ENCODE measurements at places on chromosomes 12 and 14. TPM values are rescaled to one million over a fixed set of nuclear protein-coding genes. Genes with fewer than 3 reads are reported as not detected.

The EIF2B1 gene
- 112 TPM for total RNA-seq

The SERPINA4 gene
- total RNA-seq: not detected

The MYH6 gene
- not detected for total RNA-seq

The CRIP1 gene
- 20.2 TPM for total RNA-seq

The RNF212B gene
- total RNA-seq: not detected

The AHNAK2 gene
- 105 TPM for total RNA-seq

The MMP17 gene
- 2.7 TPM for total RNA-seq

The TAS2R7 gene
- total RNA-seq: not detected

The OTOGL gene
- 0.71 TPM for total RNA-seq

The PRICKLE1 gene
- total RNA-seq: 4.6 TPM

The CLBA1 gene
- total RNA-seq: 3.2 TPM

The RAD9B gene
- 0.55 TPM for total RNA-seq

The ZFYVE1 gene
- 23.9 TPM for total RNA-seq

The PRDM4 gene
- 22.5 TPM for total RNA-seq

GRCh38 chr12:80711866-80712265 lies 4.4 kb downstream of the MYF6 start:
- no peak for DNase-seq

- no peak for DNase-seq
Observed at GRCh38 chr12:80565271-80565670, 121.2 kb downstream of the PTPRQ start.

GRCh38 chr12:97471194-97471593 lies 8.6 kb downstream of the RMST start:
- no peak for DNase-seq

DNA sequence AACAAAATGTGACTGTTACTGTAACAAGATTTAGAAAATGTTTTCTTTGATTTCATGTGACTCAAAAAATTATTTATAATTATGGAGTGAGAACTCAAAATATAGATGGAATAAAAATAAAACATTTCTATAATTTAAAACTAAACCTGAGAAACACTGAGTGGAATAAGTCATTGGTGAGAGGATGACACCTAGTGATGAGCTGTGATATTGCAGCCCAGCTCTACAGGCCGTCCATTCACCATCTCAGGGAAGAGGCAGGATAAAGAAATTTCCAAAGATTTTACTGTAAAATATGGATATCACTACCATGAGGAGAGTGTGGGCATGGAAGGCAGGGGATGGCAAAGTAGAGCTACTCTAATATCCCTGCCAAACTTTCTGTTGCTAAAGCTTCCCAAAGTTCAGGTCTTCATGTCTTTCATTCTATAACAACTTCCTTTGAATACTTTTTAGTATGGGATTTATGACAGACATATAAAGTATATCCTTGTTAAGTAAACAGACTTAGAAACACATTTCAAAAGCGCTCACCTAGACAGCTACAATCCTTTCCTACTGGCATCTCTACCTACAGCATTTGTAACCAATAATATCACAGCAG lies 308.0 kb downstream of the ITPR2 start:
- no peak for DNase-seq

- DNase-seq: no peak
Observed at GRCh38 chr12:115504306-115505290, 772.9 kb downstream of the MED13L start.

DNA sequence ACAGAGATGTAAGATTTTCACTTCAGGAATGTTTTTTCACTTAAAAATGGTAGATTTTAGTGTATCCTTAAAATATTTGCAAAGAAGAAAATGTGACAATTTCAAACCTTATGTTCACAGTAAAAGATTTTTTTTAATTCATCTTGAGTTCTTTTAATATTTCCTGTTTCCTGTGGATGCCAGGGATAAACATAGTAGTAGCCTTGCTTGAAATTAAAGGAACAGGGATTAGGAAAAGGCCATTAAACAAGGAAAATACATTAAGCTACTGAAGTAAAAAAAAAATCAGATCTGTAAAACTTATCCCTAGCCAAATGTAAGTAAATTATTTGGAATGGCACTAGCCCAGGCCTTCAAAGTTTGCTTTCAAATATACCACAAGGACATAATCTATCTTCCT lies 138.1 kb upstream of the AEBP2 start:
- no peak for DNase-seq

GRCh38 chr14:24119691-24120090 lies 4.9 kb upstream of the NRL start:
- DNase-seq: no peak

DNA sequence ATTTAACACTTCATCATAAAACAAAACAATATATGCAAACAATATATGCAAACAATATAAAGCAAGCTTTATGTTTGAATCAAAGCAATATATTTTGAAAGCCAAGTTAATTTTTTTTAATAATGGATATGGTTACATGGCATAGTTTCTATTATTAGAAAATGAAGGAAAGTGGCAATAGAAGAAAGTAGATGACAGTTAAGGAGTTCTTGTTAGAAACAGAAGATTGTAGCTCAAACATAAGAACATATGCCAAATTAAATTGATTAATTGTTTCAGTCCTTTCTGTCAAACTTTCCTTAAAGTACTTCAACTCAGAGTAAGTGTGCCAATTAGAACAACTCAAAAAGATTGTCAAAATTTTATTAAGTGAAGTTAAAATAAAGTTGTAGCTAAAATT lies 1248.3 kb downstream of the SLC16A7 start:
- DNase-seq: no peak

GRCh38 chr12:23113781-23114180 lies 488.8 kb downstream of the ETNK1 start:
- DNase-seq: no peak

GRCh38 chr12:109858764-109859163 lies 21.6 kb downstream of the GLTP start:
- DNase-seq: no peak

- DNase-seq: peak; percentile 40
Observed at GRCh38 chr12:64558754-64559153, 51.5 kb upstream of the RASSF3 start.

DNA sequence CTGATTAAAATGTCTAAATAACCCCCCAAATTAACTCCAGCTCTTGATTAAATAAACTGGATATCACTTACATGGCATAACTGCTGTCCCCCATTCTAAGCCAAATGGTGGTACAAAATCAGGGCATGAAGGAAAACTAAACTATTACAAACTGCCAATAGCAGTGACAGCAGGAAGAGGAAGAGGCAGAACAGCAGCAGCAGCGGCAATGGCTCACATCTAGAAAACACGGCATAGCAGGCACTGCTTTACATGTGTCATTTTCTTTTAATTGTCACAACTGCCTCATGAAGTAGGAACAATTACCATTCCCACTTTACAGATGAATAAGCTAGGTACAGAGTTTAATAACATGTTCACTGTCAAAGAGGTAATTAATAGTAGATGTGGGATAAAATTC lies 92.0 kb downstream of the EPS8 start:
- DNase-seq: no peak

- DNase-seq: no peak
Observed at GRCh38 chr12:45730348-45731189, 1.1 kb downstream of the ARID2 start.

DNA sequence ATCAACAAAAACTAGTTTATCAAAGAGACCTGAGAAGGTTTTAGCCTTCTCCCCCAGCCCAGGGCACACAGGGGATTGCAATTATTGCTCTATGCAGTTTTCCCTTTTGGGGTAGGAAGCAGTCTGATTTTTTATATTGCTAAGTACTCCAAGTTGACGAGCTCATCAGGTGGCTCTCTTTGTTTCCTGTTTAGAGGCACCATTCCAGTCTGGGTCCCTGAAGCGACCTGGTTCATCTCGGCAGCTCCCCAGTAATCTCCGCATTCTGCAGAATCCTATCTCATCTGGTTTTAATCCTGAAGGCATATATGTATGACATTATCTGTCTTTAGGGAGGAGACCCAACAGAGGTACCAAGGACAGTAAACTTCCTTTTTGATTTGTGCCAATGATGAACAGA lies 56.3 kb downstream of the BHLHE41 start:
- DNase-seq: no peak

GRCh38 chr14:77964586-77964985 lies 164.7 kb downstream of the ADCK1 start:
- DNase-seq: no peak

DNA sequence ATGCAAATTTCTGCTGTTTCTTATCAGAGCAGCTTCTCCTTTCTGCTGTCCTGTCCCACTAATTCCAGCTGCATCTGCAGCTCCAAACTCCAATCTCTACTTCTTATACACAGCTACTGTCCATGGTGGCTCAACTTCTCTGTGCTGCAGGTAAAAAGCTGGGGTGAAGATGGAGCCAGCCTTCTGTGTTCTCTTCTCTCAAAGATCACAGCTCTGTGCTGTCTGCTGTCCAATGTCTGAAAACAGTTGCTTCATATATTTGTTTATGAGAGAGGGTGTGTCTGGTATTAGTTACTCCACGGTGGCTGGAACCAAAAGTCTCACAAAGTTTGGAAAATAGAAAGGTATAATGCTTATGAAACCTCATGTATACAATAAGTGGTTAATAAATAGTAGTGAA lies 445.8 kb upstream of the TBX3 start:
- no peak for DNase-seq

GRCh38 chr12:97982684-97983083 lies 520.1 kb downstream of the RMST start:
- DNase-seq: no peak

DNA sequence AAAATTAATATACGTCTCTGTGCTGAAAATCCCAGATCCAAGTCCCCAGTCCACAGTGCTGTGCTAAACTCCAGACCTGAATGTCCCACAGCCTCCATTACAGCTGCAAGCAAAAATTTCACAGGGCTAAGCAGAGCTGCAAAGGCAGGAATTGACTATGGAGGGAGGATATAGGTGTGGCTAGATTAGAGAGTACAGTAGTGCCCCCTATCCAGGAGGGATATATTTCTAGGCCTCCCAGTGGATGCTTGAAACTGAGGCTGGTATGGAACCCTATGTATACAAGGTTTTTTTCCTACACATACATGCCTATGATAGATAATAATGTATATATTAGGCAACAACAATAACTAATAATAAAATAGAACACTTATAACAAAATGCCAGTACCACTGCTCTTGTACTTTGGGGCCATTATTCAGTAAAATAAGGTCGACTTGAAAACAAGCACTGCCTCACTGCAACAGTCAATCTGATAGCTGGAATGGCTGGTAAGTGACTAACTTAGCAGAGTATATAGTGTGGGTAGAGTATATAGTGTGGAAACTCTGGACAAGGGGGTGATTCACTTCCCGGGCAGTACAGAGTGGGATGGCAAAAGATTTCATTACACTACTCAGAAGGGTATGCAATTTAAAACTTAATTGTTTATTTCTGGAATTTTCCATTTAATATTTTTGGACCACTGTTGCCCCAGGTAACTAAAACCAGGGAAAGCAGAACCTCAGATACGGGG lies 82.7 kb downstream of the C14orf132 start:
- DNase-seq: no peak

DNA sequence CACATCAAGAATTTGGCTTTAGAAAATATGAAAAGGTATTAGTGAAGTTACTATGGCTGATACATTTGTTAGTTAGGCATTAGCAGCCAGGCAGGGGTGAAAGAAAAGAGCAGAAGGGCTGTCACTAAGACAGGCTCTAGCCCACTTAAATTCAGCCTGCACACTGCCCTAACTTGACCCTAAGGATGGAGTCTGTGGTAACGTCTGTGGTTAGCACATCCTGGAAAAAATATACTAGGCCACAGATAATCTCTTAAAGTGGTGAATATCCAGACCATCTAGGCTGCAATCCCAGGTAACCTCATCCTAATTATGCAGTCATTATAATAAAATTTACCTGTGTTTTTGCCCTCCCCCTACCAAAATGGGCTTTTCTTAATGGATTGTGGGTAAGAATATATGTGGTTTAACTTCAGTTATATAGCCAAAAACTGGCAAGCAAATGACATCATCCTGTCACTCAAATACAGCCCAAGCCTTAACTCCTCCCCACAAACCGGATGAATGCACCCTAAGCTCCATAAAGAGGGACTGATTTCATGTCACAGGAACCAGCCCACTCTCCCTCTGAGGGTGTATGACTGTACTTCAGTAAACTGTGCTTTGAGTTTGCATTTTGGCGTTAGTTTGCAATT lies 440.9 kb downstream of the LRFN5 start:
- no peak for DNase-seq

DNA sequence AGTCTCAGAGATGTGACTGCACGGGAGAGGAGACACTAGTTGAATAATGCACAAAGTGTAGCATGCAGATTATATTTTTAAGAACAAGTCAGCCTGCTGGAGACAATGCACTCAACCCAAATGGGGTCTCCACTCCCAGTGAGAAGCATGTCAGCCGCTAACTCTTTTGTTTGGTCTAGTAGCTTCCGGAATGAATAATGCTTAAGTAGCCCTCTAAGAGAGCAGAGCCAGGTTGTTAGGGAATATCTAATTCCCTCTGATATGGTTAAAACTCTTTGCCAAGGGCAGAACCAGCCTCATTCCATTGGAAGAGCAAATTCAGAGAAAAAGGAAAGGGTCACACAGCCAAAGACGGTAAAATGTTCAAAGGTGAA lies 80.4 kb downstream of the DAD1 start:
- DNase-seq: no peak

GRCh38 chr12:80056845-80057244 lies 42.5 kb upstream of the OTOGL start:
- DNase-seq: no peak

DNA sequence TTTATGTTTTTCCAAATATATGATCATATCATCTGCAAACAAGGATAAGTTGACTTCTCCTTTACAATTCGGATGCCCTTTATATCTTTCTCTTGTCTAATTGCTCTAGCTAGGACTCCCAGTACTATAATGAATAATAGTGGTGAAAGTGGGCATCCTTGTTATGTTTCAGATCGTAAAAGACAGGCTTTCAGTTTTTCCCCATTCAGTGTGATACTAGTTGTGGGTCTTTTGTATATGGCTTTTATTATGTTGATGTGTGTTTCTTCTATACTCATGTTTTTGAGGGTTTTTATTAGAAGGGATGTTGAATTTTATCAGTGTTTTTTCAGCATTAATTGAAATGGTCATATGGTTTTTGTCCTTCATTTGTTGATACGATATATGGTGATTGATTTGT lies 97.3 kb downstream of the FUT8 start:
- no peak for DNase-seq

DNA sequence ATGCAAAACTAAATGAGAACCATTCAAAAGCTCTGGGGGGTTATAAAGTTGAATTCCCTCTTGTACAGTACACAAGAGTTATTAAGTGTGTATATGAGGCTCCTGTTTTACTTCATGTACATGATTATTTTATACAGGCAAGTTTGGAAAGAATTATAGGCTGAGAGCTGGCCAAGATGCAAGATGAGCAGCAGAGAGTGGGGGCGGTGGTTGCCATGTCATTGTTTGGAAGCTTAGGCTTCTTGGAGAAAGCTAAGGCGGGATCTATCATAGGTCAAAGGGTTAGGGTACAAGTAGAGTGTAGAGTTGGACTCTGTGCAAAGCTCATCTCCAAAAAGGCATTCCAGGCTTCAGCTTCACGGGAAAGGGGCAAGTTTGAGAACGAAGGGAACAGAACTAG lies 297.1 kb upstream of the TBX3 start:
- DNase-seq: no peak
